AG10803 (cell line): ENCODE measurements at places on chromosomes 12 and 14.

DNA sequence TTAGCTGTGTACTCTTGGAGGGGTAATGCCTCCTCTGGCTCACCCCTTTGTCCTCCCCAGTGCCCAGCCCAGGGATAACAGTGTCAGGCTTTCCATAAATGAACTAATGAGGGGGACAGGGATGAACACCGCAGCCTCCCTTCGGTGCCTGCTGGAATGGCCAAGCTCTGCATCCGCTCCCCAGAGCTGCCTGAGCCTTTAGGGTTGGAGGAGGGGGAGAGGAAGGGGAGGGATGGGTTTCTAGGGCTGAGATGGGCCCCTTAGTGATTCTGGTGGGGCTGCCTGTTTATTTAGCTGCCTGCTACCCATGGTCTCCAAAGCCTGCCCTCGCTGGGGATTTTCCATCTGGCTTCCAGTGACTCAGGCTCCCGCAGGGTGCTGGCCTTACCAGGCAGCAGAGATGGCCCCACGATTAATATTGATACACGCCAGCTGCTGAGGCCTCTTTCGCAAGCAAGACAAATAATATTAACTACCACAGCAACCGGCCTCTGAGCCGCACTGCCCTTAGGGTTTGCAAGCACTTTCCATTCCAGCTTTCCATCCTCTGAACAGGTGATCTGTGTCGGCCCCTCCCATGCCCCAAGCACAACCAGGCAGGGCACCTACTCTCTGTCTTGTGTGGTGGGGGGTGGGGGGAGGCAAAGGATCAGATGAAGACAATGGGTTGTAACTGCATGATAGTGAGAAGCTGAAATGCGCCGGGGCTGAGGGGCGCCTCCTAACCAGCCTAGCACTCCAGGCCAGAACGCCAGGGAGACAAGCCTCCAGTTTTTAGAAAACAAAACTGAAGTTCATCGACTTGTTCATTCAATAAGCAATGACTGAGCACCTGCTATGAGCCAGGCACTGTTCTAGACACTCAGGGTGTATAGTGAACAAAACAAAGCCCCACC is 56.7 kb downstream of the C14orf132 start:
- DNase-seq, result peak; percentile 83

GRCh38 chr12:107788690-107789458 is 14.4 kb downstream of the ASCL4 start:
- DNase-seq, result no peak

DNA sequence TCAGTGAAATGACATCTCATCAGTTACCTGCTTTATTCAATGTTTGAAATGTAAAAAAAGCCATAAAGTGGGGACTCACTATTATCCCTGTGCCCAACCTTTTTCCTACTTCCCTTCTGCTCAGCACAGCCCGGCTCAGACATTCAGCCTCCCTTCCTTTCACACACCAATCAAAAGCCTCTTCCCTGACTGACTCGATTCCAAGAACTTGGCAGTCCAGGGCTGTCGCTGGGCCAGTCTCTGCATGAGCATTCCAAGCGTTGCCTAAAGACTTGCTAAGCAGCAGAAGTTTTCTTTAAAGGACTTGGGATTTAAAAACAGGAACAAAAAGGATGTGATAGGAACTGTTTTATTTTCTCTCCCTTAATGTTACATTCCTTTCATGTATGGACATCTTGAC is 22.7 kb downstream of the ITPR2 start:
- DNase-seq, result peak; percentile 88

DNA sequence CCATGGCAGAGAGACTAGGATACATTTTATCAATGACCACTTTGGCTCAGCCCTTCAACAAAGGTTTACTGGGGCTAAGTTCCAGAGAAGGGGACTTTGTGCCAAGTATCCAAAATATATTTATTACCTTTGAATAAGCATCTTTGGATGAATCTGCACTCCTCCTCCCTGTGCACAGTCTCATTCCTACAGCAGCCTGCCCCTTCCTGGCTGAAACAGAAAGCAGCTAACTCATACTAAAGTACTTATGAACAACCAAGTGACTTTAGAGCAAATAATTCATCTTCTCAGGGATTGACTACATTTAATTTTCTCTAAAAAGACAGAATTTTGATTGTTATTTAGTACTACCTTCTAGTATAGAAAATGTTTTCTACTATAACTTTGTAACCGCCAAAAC is 47.8 kb upstream of the ETV6 start:
- no peak for DNase-seq

DNA sequence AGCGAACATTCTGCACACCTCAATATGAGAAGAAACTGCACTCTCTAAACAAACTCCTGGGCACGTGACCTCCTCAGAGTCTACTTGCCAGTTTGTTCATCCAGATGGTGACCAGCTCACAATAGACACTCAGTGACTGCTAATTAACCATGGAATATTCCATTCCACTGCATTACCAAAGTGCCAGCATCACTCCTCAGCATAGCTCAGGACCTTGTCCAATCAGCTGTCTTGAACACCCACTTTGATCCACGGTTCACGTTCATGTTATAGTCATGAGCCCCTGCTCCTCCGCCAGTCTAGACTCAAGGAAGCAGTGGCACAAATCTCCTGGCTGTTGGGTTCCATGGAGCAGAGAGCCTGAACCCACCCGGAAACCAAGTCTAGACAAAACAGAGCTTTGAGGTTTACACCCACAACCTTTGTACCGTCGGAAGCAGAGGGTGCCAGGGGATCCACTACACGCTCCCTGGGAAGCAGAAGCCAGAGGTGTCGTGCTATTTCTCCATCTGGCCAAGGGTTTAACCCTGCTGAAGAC is 285.3 kb downstream of the ZFP36L1 start:
- no peak for DNase-seq

DNA sequence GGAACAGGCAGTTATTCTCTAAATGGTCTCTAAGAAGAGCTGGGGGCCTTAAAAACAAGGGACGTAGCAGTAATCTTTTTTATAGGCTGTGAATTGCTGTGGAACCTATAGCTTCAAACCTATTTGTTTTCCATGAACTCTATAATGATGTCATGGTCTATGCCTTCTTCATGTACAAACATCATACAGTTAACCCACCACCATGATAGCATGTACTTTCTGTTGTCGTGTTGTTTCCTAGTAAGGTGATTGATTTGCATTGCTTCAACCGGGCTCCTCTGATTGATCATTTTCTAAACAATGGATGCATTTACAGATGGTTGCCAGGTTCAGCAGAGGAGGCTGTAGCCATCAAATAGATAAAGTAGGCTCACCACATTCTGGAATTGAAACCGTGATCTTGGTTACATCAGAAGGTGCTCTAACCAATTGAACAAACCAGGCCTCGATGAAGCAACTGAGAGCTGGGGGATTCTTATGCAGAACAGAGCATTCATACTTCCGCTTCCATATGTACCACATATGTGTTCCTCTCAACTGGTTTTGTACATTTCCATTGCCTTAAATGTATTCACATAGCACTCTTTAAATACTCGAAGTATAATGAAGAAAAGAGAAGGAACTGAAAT is 25.6 kb upstream of the PCNX1 start:
- no peak for DNase-seq

DNA sequence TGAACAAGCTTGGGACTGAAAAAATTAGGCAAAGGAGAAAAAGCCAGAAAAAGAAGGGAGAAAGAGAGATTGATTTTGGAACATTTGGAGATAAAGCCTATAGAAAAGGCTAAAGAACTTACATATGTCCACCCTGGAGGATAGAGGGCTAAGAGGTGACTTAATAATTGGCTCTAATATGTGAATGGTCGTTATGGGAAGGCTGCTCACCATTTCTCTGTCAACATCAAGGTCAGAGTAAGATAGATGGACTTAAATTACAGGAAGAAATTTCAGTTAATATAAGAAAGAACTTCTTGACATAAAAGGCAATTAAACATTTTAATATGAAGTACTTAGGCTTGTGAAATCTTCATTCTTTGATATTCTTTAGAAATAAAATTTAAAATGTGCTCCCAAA is 238.6 kb downstream of the TRHDE start:
- DNase-seq, result no peak

- no peak for DNase-seq
Observed at GRCh38 chr12:121652767-121653497, 16.5 kb downstream of the MORN3 start.

GRCh38 chr12:13075118-13075480 is 28.4 kb downstream of the GSG1 start:
- DNase-seq, result peak; percentile 72

DNA sequence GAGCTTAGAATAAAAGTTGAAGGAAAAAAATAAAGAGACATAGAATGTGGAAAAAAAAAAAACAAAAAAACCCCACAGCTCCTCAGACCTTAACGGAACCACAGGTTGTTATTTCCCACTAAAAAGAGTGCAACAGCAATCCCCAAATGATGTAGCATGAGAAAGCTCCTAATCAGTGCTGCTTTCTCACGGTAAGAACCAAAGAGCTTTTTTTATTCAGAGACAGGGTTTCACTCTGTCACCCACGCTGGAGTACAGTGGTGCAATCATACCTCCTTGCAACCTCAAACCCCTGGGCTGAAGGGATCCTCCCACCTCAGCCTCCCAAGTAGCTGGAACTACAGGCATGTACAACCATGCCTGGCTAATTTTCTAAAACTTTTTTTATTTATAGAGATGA is 13.3 kb downstream of the NDUFA12 start:
- DNase-seq, result no peak

- DNase-seq, result no peak
Observed at GRCh38 chr12:108316176-108317086, 22.7 kb downstream of the CMKLR1 start.

DNA sequence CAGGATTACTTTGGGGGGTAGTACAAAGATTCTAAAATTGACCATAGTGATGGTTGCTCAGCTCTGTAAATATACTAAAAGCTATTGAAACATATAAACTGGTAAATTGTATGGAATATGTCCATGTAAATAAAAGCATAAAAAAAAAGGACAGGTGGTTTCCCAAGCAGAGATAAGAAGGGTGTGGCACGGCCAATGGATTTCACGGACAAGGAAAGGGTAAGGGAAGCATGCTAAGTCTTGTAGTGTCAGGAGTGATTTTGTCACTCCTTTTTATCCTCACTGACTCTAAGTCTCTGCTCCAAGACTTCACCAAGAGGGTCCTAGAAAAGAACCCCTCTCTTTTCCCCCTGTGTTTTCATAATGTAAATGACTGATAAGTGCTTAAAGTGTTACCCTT is 229.2 kb downstream of the SPTSSA start:
- no peak for DNase-seq

- DNase-seq, result no peak
Observed at GRCh38 chr14:91372671-91373495, 44.7 kb downstream of the CCDC88C start.

GRCh38 chr12:83996671-83997070 is 915.9 kb downstream of the SLC6A15 start:
- peak; percentile 5 for DNase-seq

DNA sequence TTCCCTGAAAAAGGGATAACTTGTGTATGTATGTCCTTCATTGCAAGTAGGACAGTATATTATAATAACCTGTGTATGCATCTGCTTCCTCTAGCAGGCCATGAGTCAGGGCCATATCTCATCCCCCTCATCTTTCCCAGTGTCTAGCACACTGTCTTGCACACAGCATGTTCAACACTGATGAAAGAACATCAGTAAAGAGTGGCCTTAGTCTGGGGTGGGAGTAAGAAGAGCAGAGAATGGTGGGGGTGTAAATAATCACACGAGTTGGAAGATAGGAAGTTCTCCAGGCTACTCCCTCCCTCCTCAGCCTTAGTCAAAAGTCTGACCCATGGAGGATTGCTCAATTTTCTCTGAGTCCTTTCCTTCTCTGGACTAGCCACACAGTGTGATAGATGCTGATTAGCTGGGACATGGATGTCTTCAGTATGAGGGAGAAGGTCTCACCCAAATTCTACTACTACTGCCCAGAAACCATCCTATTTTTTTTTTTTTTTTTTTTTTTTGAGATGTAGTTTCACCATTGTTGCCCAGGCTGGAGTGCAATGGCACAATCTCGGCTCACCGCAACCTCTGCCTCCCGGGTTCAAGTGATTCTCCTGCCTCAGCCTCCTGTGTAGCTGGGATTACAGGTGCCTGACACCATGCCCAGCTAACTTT is 14.6 kb upstream of the SP1 start:
- no peak for DNase-seq
